ENCODE measurements at places on chromosomes 4 and X.

DNA sequence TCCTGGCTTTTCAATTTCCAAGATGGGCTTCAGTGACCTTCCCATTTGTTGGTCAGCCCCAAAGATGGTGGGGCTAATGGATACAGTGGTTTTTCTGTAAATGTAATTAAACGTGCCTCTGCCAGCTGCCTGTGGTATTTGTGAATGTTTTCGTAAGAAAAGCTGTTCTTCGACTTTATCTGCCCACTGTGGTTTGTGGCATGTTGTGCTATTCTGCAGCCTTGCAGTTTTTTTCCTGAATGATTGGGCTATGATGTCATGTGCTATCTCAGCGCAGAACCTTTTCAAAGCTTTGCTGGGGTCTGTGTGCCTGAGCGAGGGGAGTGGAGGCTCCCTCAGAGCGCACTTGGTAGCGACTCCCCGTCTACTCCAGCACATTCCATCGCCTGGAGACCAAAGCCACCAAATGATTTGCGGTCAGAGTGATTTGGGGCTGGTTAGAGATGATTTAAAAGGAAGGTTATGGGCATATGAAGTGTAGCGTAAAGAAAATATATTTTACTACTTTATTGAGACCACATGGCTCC lies 137.5 kb downstream of the PALLD start:
- no peak overlapping the region for H3K4me3 ChIP-seq
- no peaks in the 10 kb centered on the region for H3K36me3 ChIP-seq
- H3K27ac ChIP-seq: no peak overlapping the region

GRCh38 chr4:38538517-38538916 lies 125.5 kb upstream of the KLF3 start:
- no peaks in the 10 kb centered on the region for H3K36me3 ChIP-seq
- no peak for DNase-seq
- H3K4me3 ChIP-seq: no peak overlapping the region
- no peaks in the 10 kb centered on the region for H3K4me1 ChIP-seq
- no peak overlapping the region for H3K27ac ChIP-seq
- H3K27me3 ChIP-seq: no peaks in the 10 kb centered on the region

DNA sequence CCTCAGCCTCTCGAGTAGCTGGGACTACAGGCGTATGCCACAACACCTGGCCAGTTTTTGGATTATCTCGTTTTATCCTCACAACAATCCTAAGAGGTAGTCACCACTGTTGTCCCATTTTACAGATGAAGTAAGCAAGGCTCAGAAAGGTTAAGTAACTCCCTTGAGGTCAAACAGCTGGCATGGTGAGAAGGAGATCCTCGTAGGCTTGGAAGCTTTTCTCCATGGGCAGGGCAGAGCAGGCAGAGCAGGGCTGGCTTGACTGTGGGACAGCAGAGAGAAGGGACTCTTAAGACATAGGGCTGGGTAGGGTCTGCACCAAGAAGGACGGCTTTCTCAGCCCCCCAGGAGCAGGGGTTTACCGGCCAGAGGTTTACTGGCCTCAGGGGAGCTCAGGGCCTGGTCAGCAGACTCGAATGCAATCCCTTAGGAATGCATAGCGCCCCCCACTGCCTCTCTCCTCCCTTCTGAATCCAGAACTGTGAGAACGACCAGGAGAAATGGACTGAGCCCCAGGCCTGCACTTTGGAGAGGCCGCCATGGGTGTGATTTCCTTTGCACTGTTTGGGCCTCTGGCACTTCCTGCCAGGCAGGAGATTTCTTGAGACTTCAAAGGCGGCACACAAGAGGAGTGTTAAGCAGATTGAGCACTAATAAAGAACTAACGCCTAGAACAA lies 14.0 kb upstream of the CDKN2AIP start:
- no peak overlapping the region for H3K27ac ChIP-seq
- H3K4me1 ChIP-seq: no peaks in the 10 kb centered on the region
- H3K4me3 ChIP-seq: no peak overlapping the region
- no peaks in the 10 kb centered on the region for H3K27me3 ChIP-seq
- H3K36me3 ChIP-seq: no peaks in the 10 kb centered on the region

DNA sequence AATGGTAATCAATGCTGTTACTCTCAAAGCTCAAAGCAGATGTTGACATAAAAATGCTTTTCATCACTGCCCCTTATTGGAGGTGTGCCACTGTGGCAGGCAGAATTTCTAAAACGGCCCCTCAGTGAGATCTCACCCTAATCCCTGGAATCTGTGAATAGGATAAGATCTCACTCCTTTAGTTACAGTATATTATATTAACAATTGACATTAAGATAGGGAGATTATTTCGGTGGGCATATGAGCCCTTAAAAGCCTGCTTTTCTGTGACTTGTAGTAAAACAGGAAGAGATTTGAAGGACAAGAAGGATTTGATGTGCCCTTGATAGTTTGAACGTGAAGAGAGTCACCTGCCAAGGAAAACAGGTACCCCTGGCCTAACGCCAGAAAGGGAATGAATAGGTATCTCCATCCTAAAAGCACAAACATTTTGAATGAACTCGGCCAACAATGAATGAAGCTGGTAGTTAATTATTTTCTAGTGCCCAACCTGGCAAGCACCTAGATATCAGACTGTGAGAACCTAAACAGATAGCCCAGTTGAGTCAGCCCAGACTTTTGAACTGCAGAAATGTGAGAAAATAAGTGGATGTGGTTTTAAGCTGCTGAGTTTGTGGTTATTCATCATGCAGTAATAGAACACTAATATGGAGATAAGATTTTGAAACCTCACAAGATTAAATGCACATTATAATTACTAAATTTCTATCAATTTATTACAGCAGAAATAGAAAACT lies 881.6 kb downstream of the PCDH18 start:
- no peak overlapping the region for H3K27ac ChIP-seq
- no peak overlapping the region for H3K4me3 ChIP-seq
- no peaks in the 10 kb centered on the region for H3K27me3 ChIP-seq
- H3K36me3 ChIP-seq: no peaks in the 10 kb centered on the region
- DNase-seq: no peak
- H3K4me1 ChIP-seq: no peaks in the 10 kb centered on the region

GRCh38 chrX:131985526-131986049 lies 37.5 kb upstream of the STK26 start:
- H3K27me3 ChIP-seq: no peaks in the 10 kb centered on the region
- no peak overlapping the region for H3K4me3 ChIP-seq
- peak; percentile 5 for DNase-seq
- H3K36me3 ChIP-seq: no peaks in the 10 kb centered on the region
- no peak overlapping the region for H3K27ac ChIP-seq
- peaks cover 45% of the 10 kb centered on the region for H3K4me1 ChIP-seq

DNA sequence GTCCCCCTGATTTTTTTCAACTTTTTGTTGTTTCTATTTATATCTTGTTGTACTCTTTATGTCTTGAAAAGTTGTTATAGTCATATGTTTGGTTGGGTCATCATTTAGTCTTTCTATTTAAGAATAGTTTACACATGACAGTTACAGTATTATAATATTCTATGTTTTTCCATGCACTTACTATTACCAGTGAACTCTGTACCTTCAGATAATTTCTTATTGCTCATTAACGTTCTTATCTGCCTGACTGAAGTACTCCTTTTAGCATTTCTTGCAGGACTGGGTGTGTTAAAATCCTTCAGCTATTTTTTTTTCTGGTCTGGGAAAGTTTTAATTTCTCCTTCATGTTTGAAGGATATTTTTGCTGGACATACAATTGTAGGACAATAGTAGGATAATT lies 157.7 kb upstream of the DIPK2B start:
- H3K27ac ChIP-seq: no peak overlapping the region
- H3K36me3 ChIP-seq: no peaks in the 10 kb centered on the region
- no peaks in the 10 kb centered on the region for H3K27me3 ChIP-seq
- no peak for DNase-seq
- H3K4me3 ChIP-seq: no peak overlapping the region
